ENCODE measurements at places on chromosomes 1 and 21.

- no peak for ATAC-seq
Observed at GRCh38 chr1:97170300-97170699, 448.7 kb downstream of the PTBP2 start.

DNA sequence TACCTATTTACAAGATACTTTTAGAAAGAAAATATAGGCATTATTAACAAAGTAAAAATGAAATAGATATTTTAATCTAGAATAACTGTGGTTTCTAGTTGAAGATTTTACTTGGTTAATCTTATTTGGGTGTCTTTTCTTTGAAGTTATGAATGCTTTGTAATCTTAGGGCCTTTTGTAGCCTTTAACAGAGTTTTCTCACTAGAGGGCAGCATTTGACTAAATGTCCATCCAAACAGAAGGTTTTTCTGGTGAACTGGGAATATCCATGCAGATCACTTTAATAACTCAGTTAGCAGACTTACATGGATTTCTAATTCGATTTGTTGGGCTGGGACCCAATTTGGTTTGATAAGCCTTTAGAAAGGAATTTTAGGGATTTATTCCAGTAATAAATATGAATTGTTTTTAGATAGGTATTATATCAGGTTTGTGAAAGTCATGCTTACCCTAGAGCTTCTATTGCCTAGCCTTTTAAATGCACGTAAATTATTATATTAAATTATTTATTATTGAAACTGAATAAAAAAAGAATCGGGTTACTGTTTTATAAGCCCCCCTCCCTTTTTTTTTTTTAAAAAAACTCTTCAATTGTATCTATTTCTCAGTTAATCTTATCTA, 119.7 kb downstream of the ZNF326 start:
- no peak for ATAC-seq

- no peak for ATAC-seq
Observed at GRCh38 chr1:213688655-213689054, 299.1 kb upstream of the PROX1 start.

DNA sequence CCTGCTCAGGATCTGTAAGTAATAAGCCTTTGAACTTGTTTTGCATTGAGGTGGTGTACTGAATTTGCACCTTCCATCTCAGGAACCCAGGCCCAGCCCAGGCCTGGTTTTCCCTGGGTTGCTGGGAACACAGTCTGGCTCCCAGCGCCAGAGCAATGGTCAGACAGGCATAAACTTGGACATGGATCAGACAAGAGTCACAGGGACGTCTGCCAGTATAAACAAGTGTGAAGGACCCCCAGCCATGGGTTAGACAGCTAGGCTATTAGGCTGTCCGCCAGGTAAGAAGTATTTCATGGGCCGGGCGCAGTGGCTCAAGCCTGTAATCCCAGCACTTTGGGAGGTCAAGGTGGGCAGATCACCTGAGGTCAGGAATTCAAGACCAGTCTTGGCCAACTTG, 5.5 kb downstream of the IFNLR1 start:
- no peak for ATAC-seq

DNA sequence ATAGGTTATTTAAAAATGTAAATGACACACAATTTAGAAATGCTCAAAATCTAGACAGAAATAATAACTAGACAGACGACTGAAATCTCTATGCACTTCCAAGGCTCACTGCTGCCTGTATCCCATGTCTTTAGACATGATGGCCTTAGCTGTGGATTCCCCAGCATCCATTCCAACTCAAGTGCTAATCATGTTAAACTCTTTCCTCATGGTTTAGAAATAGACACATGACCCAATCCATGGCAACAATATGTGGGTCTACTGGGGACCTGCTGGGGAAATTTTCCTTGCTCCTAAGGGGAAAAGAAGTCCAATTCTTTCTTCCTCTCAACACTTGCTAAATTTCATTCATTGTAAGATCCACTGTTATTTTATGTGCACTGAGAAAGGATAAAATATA, 188.5 kb downstream of the SLC45A1 start:
- ATAC-seq, result no peak

DNA sequence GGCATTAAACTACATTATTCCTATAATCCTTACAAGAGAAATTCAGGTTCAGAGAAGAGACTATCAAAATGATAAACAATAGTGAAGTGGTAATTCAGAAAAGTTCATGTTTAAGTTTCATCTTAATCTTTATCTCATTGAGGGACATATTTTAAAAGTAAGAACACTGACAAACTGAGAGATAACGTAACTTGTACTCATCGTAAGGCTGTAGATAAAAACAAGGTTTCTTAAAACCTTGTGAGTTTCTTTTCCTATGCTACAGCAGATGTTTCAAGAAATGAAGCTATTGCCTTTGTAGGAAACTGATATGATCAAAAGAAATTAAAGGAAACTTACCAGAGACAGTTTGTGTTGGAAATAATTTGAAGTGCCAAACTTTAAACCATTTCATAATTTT, 65.0 kb downstream of the RERE start:
- no peak for ATAC-seq

DNA sequence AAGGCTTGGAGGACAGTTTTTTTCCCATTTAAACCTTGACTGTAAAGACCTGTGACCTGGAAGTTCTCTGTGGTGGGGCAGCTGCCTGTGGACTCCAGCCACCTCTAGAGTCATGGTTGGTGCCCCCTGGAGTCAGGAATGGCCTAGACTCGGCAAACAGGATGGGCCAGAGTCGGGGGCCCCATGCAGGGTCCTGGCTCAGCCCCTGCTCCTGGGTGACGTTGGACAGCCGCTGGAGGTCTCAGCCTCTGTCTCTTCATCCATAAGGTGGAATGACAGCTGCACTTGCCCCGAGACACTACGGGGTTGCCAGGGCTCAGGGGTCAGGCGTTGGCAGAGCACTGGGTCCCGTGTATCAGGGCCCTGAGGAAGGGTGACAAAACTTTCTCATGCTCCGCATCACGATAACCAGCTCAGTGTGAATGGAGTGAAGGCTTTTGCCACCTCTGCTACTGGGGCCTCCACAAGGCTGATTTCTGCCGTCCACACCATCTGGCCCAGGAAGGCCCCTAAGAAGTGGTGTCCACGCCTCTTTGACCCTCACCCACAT, 58.5 kb upstream of the TTC34 start:
- ATAC-seq, result no peak

DNA sequence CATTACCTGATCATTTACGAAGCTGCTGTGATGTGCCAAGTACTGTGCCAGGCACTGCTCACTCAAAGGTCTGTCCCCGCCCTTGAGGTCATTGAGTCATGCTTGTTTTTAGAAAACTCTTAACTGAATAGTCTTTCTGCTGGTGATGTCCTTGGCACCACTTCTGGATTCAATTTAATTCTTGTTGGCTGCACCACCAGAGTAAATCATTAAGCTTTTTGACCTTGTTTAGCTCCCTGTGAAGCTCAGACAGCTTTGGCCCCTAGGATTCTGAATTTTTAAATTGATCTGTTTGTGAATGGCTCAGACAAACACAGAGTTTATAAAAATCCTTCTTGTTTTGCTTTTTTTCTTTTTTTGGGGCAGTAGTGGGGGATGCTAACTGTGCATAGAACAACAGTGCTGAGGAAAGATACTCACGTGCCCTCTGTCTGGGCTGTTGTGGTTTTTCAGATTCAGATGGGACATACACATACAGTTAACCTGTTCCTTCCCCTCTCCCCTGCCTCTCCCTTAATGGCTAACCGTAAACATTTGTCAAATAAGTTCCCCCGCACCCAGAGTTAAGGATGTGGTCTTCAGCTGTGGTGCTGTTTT, 67.6 kb downstream of the MTR start:
- no peak for ATAC-seq

DNA sequence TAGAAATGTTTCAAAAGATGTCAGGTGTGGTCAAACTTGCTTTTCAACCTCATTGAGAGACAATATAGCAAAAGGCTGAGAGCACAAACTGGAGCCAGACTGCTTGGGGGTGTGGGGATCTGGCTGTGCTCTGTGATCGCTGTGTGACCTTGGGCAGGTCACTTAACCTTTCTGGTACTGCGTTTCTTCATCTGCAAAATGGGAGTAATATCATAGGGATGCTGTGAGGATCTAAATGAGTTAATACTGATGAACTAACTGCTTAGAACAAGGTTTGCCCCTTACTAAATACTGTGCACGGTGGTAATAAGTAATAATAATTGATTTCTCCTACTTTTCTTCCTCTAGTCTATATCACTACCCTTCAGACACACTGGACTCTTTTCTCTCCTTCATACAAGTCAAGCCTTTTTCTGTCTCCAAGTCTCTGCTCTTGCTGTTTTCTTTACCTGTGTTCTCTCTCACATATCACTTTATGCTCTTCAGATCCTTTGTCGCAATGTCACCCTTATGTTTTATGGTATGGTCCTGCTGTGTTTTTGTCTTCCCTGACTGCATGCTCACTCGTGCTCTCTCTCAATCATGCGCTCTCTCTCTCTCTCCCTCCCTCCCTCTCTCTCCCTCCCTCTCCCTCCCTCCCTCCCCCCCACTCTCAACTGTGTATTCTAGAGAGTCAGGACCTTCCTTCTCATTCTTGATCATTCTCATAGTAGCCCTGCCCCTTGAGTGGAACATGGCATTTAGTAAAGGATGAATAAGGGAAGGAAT, 3.3 kb downstream of the MGST3 start:
- ATAC-seq, result no peak
